Activated effector memory CD4-positive, alpha-beta T cell treated with Interleukin-2 at 50 U/mL for 16 hours (primary cell): ENCODE measurements at places on chromosomes 7 and 10.

GRCh38 chr7:12467837-12468236 is 64.2 kb upstream of the VWDE start:
- no peak for DNase-seq

DNA sequence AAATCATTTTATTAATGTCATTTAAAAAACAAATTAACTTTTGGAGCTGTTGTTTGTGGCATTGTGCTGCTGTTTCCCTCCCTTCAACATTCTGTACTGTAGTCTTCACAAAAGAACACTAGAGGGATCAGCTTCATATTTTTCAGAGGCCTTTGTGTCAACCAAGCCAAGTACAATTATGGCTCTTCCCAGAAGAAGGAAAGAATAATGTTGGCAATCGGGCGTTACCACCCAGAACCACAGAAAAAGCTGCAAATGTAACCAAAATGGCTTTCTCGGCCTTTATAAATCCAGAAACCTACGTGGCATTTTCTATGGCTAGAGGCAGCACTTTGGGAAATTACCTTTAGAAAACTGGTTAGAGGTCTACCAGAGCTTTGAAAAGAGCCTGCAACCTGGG is 98.8 kb upstream of the COL1A2 start:
- no peak for DNase-seq

GRCh38 chr10:72638586-72639440 is 12.9 kb upstream of the MICU1 start:
- no peak for DNase-seq

- DNase-seq, result no peak
These were observed 17.0 kb upstream of the ECHDC3 start for GRCh38 chr10:11724938-11725776.

GRCh38 chr7:77812290-77812685 is 13.7 kb downstream of the PHTF2 start:
- DNase-seq, result no peak
